Left lung (tissue), 14 donors: ENCODE measurements at places on chromosomes 6 and 20. TPM values are rescaled to one million over a fixed set of nuclear protein-coding genes. Genes with fewer than 3 reads are reported as not detected.

- DNase-seq, result no peak
Measured at GRCh38 chr20:49230021-49230420, 10.8 kb downstream of the DDX27 start.

GRCh38 chr20:22585786-22586493, 1.6 kb upstream of the FOXA2 start:
- no peak for DNase-seq

DNA sequence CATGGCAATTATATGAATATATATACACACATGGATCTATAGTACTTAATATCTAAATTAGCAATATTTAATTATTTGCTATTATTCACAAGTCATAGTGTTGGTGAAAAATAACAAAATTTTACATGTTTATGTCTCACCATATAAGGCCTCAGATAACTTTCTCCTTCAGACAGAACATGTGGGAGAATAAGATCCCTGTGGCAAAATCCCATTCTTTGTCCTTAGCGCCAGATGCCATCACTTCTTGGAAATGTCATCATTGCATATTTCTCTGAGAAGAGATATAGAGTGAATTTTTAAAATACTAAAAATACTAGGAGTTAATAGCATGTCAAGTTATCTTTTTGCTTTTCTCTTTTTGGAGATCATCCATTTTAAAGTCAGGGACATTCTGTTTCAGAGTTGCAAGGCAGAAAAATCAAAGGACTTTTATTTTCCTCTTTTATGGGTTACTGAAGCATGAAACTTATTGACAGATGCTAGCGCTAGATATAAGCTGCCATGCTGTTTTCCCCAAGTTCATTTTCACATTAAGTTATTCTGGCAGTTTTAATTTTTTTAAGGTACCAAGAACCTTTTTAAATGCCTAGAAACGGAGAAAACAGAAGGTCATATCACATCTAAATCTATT, 30.4 kb upstream of the STXBP5 start:
- no peak for DNase-seq

GRCh38 chr6:29762051-29762450, 38.8 kb downstream of the HLA-F start:
- no peak for DNase-seq

The FAM83D gene
- 28.1 TPM for polyA plus RNA-seq

DNA sequence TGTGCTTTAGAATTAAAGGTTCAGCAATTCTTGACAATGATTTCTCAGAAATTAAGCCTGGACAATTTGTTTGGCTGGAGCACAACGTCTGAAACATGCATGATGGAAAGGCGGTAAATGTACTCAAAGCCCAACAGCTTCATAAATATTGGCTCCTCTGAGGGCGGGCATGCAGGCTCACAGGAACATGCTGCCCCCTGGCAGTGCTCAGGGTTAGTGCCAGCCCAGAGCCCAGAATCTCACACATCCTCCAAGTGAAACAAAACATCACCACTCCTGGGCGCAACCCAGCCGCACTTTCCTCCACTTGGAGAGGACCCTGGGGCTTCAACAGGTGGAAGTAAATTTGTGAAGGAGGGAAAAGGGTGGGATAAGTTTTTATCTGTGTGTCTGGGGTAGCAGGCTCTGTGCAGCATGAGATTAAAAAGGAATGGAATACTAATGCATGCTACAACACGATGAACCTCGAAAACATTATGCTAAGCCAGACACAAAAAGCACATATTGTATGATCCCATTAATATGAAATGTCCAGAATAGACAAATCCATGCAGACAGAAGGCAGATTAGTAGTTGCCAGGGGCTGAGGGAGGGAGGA, 54.1 kb upstream of the PTPRT start:
- DNase-seq, result no peak

The NAA20 gene
- polyA plus RNA-seq, result 65.6 TPM

GRCh38 chr6:122178988-122179387, 220.5 kb upstream of the HSF2 start:
- no peak for DNase-seq

The TMEM170B gene
- polyA plus RNA-seq, result 5.2 TPM

GRCh38 chr20:63495741-63496595, 2.9 kb downstream of the EEF1A2 start:
- peak; percentile 65 for DNase-seq

The PMEPA1 gene
- 39.5 TPM for polyA plus RNA-seq

The SPEF1 gene
- 1.9 TPM for polyA plus RNA-seq

DNA sequence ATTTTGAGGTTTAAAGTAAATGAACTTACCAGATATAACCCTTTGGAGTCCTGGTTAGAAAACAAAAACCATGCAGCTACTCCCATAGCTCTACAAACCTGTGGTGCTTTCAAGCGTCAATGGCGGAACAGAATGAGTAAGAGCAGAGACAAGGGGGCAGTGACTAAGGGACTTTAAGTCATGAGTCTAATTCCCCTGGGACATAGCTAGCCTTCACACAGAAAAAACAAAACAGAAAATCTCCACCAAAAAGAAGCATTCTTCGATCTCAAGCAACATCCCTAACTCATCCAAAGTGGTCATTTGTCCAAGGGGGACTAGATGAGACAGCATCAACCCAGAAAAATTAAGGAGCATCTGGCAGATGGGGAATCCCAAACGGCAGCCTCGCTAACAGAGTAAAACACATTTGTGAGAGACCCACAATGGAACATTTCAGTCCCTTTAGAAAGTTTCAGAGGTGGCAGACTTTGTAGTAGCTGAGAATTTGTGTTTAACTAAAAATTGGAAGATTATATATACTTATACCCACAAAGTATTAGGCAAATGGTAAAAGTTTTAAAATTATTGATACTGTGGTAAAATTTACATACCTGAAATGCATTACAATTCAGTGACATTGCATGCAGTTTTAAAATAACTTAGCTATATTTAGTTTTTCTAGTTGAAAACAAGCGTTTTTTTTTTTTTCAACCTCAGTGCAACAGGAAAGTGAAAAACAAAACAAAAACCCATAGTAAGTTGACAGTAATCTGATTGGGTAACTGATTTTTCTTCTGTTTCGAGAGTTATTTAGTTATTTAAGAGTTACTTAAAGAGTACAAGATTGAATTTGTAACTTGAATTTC, 67.5 kb downstream of the KCNQ5 start:
- DNase-seq, result no peak

GRCh38 chr20:45510242-45510862, 5.1 kb downstream of the SPINT3 start:
- no peak for DNase-seq

GRCh38 chr6:74573613-74574012, 632.2 kb downstream of the COL12A1 start:
- DNase-seq, result no peak

The FOXQ1 gene
- polyA plus RNA-seq, result 2.9 TPM

DNA sequence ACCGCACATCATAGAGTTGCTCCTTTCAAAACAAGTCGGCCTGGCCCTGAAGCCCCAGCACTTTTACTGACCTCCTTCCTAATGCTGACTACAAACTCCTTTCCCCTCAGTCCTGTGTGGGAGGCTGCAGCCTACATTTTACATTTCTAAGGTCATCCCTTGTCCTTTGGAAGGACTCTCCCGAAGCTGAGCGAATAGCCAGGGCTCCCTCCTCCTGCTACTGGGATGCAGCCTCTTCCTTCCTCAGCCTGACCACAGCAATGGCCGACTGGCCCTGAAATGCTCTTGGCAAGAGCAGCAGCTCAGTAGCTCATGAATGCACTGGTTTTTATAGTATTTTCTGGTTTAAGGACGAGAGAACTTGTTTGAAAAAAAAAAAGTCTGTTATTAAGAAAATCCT, 679 bp downstream of the ADGRF5 start:
- no peak for DNase-seq

The AFDN gene
- 240 TPM for polyA plus RNA-seq

GRCh38 chr6:73514746-73515110, 6.1 kb downstream of the EEF1A1 start:
- no peak for DNase-seq

DNA sequence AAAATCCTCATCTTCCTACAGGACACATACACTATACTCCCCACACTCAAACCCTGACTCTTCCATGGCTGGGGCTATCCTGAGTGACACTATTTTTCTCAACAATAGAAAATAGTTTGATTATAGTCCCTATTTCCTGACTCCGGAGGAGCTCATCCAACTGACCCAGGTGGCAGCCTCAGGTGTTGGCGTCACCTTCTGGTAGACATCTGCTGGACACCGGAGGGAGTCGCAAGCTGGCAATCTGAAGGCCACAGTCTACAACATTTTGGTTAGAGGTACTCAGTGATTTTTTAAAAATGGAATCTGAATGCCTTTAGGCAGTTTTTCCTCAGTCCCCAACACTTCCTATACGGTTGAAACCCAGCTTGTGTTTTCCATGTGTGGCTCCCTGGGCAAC, 32.2 kb upstream of the OCSTAMP start:
- DNase-seq, result no peak

The BANF2 gene
- not detected for polyA plus RNA-seq

DNA sequence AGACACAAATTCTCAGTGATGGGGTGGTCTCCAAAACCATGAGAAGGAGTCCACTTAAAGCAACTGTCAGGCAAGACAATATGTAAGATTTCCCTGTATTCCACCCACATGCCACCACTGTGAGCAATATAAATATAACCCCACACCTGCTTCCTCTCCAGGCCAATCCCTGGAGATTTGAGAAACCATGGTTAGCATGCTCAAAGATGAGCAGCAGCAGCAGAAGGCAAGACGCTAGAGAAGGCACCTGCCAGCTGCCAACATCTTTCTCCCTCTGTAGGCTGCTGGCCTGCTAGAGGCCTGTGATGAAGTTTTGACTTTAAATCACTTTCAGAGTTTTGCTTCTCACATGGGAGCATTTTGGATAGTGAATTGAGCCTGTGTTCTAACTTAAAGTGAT, 7.9 kb upstream of the SOD2 start:
- no peak for DNase-seq

DNA sequence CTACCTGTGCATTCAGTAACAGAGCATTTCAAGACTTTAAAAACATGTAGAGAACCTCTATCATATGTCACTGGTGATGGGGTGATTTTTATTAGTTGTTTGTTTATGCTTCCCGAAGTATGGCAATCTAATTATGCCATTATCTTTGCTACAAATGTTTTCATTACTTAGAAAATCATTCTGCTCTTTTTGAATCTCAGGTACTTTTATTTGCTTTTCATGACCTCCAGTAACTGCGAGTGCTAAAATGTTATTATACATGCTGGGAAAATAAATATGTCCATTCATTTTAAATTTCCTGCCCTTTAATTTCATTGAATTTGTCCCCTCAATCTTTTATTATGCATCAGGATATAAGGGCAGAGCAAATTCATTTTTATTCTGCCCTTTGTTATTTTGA, 515.7 kb downstream of the NKAIN2 start:
- no peak for DNase-seq

DNA sequence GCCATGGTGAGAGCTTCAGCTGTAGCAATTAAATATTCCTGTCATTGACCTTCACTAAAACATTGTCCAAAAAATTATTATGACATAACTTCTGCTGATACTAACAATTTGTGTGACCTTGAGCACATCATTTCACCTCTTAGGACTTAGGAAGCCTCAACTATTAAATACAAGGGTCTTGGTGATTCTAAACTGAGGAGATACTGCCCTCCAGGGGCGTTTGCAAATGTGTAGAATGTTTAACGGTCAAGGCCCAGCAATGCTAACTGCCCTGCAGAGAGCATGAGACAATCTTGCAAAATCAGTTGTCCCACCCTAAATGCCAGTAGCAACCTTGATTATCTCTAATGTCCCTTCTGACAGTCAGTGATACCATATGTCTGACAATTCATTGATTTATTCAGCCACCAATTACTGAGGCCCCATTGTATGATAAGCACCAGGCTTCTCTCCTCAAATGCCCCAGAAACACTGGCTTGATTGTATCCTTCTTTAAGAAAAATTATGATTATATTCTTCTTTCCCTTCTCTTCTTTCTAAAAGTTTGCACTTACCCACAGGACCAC, 284.1 kb upstream of the PLN start:
- DNase-seq, result no peak

- no peak for DNase-seq
Measured at GRCh38 chr6:41275489-41275888, 11.0 kb downstream of the TREM1 start.

- no peak for DNase-seq
Measured at GRCh38 chr20:38934530-38934929, 8.3 kb downstream of the FAM83D start.

The SLC26A8 gene
- polyA plus RNA-seq, result 0.61 TPM

GRCh38 chr6:32954986-32955802, 2.3 kb upstream of the HLA-DMA start:
- no peak for DNase-seq

DNA sequence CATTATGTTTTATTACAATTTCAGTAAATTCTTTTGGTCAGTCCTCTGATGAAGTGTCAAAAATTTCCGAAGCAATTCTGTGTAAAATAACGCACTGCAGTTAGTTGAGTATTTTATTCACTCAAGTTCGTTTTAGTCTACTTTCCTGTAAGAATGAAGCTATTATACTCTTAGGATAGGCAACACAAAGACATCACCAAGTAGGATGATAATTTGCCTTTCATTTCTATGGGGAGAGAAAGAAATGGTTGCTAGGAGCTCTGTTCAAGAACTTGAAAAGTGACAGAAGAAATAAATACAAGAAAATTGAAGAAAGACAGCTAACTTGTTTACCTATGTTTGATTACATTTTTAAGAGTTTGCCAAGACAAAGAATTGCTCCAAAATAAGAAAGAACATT, 290.4 kb downstream of the EYS start:
- no peak for DNase-seq

The HLA-DQB1 gene
- polyA plus RNA-seq, result 7.7 TPM

DNA sequence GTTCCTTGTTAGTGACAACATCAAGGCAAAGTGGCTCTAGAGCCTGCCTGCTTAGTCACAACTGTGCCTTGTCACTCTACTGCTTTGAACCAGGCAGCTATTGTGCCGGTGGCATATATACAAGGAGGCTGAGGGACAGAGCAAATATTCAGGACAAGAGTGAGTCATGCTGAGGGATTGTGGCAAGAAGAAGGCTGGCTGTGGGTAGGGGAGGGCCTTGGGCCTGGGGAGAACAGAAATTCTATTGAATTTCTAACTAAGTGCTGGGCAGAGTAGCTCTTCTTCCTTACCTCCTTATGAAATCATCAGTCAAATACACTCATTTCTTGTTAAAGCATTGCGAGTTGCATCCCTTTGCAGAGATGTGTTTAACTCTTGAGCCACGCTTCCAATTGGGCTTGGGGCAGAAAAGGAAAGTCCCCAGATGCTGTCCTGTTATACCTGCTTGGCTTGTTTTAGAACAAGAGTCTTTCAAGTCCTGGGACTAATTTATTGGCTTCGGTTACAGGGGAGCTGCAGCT, 59.7 kb downstream of the PFDN4 start:
- DNase-seq, result no peak

- no peak for DNase-seq
Measured at GRCh38 chr6:82492134-82492533, 128.5 kb downstream of the TPBG start.

The TTBK1 gene
- polyA plus RNA-seq, result 0.71 TPM

The XKR7 gene
- 0.13 TPM for polyA plus RNA-seq

DNA sequence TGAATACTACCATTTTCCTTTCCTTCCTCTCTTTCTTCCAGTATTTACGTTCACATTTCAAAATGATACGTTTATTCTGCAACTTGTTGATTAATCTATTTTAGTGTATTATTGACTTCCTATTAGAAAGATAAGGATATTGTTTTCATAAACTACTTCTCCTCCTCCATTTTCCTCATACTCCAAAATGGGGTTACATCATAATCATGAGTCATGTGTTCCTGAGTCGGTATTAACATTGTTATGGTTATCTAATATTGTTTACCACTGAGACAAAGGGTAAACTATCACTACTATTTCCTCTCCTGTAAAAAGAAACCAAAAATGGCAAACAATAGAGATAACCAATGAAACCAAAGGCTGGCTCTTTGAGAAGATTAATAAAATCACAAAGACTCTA, 126.5 kb upstream of the CDYL start:
- DNase-seq, result no peak

GRCh38 chr6:53578371-53578770, 33.5 kb upstream of the GCLC start:
- DNase-seq, result no peak
